CD4-positive, alpha-beta T cell (primary cell): ENCODE measurements at places on chromosomes 6 and 20. TPM values are rescaled to one million over a fixed set of nuclear protein-coding genes. Genes with fewer than 3 reads are reported as not detected.
A peak's percentile ranks its signal among the peaks of the same experiment; 100 is the strongest.

DNA sequence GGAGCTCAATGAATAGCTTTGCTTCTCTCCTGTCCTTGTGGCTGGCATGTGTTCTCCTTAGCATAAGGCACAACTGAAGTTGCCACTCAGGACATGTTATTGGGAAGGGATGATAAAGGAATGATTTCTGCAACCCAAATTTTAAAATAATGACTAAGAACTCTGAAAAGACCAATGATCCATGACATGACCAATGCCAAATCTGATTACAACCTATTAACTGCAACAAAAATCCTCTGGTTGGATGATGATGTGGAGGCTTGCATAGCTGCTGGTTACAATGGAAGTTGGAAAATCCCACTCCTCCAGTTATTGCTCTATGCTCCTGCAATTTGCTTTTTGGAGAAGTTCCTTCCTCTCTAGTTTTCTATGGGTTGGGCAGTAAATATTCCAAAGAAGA lies 63.4 kb upstream of the FBXL4 start:
- peaks cover 4% of the 10 kb centered on the region for H3K27me3 ChIP-seq
- DNase-seq, result no peak
- no peaks in the 10 kb centered on the region for H3K36me3 ChIP-seq
- no peaks in the 10 kb centered on the region for H3K4me1 ChIP-seq
- H3K4me3 ChIP-seq, result no peak overlapping the region

- H3K36me3 ChIP-seq, result no peaks in the 10 kb centered on the region
- H3K4me1 ChIP-seq, result no peaks in the 10 kb centered on the region
- no peak overlapping the region for H3K4me3 ChIP-seq
These were observed 9.7 kb upstream of the CD40 start for GRCh38 chr20:46108435-46108841.

GRCh38 chr6:88220493-88220892 lies 54.3 kb upstream of the CNR1 start:
- DNase-seq, result no peak
- no peak overlapping the region for H3K27ac ChIP-seq
- no peaks in the 10 kb centered on the region for H3K36me3 ChIP-seq
- H3K4me3 ChIP-seq, result no peak overlapping the region

DNA sequence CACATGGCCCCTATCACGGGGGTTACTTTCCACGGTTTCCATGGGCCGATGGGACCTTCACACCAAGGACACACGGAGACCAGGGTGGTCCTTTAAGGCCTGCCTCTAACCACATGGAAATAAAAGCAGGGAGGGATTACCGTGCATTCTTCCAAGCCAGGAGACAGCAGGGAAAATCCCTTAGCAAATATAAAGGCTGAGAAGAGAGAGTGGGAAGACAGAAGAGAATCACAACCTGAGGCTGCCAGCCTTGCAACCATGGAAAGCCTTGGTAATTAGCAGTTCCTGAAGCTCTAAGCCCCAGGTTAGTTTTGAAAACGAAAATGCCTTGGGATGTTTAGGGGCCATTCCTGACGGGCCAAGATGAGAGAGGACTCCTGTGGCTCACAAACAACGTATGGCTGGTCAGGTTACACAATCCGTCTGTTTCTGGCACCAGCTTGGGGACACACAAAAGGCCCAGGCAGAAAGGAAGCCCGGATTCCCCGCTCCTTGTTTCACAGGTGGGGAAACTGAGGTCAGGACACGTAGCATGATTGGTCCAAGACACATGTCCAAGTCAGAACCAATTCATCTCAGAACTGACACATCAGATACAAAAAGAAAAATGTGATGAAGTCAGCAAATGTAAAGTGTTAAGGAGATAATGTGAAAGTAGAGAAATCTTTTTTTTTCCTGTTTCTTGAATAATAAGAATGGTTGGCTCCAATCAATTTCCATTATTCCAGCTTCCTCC lies 2.8 kb downstream of the PREX1 start:
- H3K27me3 ChIP-seq, result no peaks in the 10 kb centered on the region
- H3K27ac ChIP-seq, result peak overlapping the region; percentile 63
- peaks cover 5% of the 10 kb centered on the region for H3K36me3 ChIP-seq
- H3K4me1 ChIP-seq, result peaks cover 59% of the 10 kb centered on the region

Gene TMEM14C
- 14.4 TPM for total RNA-seq

GRCh38 chr6:116866281-116866871 lies 10.7 kb upstream of the RFX6 start:
- H3K36me3 ChIP-seq, result no peaks in the 10 kb centered on the region
- H3K27ac ChIP-seq, result no peak overlapping the region
- no peaks in the 10 kb centered on the region for H3K4me1 ChIP-seq
- H3K27me3 ChIP-seq, result no peaks in the 10 kb centered on the region

- DNase-seq, result no peak
- H3K4me3 ChIP-seq, result no peak overlapping the region
- H3K36me3 ChIP-seq, result no peaks in the 10 kb centered on the region
- H3K27ac ChIP-seq, result no peak overlapping the region
- H3K27me3 ChIP-seq, result no peaks in the 10 kb centered on the region
These were observed 439.0 kb upstream of the JAG1 start for GRCh38 chr20:11112832-11113231.

GRCh38 chr6:119012521-119012920 lies 65.9 kb downstream of the FAM184A start:
- no peak overlapping the region for H3K27ac ChIP-seq
- H3K36me3 ChIP-seq, result peaks cover 4% of the 10 kb centered on the region
- no peak overlapping the region for H3K4me3 ChIP-seq

DNA sequence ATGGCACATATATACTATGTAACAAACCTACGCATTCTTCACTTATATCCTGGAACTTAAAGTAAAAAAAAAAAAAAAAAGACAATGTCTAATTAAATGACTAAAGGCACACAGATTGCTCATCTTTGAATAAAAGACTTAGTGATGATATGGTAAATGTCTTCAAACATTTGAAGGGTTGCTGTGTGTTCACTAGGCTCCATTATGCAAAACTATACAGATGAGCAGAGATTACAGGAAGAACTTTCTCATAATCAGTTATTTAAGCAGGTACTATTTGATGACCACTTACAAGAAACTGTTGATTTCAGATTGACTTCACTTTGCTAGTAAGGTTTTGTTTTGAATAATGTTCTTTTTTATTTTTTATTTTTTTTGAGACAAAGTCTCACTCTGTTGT lies 34.4 kb downstream of the DNAH8 start:
- H3K4me1 ChIP-seq, result no peaks in the 10 kb centered on the region
- no peaks in the 10 kb centered on the region for H3K36me3 ChIP-seq
- H3K27me3 ChIP-seq, result peaks cover 14% of the 10 kb centered on the region
- no peak overlapping the region for H3K27ac ChIP-seq
- H3K4me3 ChIP-seq, result no peak overlapping the region

DNA sequence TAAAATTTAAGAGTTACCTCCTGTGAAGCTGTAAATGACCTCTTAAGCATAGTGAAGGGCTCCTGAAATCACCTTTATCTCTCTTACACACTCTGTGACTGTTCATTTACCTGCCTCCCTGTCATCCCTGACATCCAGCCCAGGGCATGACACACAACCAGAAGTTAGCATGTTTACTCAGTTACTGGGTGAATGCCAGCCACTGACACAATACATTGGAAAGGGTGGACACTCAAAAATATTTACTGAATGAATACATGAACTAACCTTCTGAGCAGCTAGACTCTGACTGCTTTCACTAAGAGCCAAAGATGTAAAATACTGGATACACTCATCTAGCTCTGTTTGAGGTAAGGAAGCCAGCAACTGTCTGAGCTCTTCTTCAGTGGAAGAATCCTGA lies 25.3 kb downstream of the SERAC1 start:
- H3K27me3 ChIP-seq, result no peaks in the 10 kb centered on the region
- H3K27ac ChIP-seq, result no peak overlapping the region
- no peak for DNase-seq

- H3K4me3 ChIP-seq, result no peak overlapping the region
- no peak overlapping the region for H3K27ac ChIP-seq
- H3K4me1 ChIP-seq, result no peaks in the 10 kb centered on the region
These were observed 54.2 kb downstream of the ROS1 start for GRCh38 chr6:117371492-117371891.

- no peak overlapping the region for H3K4me3 ChIP-seq
- no peak overlapping the region for H3K27ac ChIP-seq
- H3K4me1 ChIP-seq, result no peaks in the 10 kb centered on the region
These were observed 81.1 kb downstream of the PLCG1 start for GRCh38 chr20:41218466-41218865.

Gene SCAF8
- 82.6 TPM for total RNA-seq

DNA sequence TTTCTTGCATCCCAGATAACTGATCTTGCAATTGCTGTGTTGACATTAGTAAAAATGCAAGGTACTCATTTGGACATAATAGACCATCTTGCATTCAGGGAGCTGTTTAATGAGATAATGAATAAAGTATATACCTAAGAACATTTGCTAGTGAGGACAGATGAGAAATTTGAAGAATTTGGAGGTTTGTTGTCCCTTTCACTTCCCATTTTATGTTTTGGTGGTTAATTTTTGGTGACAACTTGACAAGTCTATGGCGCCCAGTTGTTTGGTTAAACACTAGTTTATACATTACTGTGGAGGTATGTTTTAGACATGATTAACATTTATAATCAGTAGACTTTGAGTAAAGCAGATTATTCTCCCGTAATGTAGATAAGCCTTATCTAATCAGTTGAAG lies 300.2 kb upstream of the SYNCRIP start:
- H3K27me3 ChIP-seq, result no peaks in the 10 kb centered on the region
- H3K4me3 ChIP-seq, result no peak overlapping the region
- H3K4me1 ChIP-seq, result no peaks in the 10 kb centered on the region
- no peaks in the 10 kb centered on the region for H3K36me3 ChIP-seq

DNA sequence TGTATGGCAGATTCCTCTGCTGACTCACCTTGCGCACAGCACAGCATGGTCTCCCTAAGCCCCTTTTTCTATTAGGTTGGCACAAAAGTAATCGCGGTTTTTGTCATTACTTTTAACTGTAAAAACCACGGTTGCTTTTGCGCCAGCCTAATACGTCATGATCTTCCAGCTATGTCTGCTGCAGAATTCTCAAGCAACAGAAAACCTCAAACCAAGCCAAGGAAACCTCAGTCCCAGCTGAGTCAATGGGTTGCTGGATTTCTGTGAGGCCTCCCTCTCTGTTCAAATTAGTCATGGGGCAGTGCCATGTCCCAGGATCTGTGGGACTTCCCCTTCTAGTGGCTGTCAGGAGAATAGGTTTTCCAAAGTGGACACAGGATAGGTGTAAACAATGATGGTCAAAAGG lies 15.7 kb upstream of the ENPP1 start:
- no peaks in the 10 kb centered on the region for H3K4me1 ChIP-seq
- peaks cover 4% of the 10 kb centered on the region for H3K27me3 ChIP-seq
- H3K36me3 ChIP-seq, result no peaks in the 10 kb centered on the region
- no peak overlapping the region for H3K27ac ChIP-seq
- H3K4me3 ChIP-seq, result no peak overlapping the region

Gene ZNFX1
- 51.6 TPM for total RNA-seq

DNA sequence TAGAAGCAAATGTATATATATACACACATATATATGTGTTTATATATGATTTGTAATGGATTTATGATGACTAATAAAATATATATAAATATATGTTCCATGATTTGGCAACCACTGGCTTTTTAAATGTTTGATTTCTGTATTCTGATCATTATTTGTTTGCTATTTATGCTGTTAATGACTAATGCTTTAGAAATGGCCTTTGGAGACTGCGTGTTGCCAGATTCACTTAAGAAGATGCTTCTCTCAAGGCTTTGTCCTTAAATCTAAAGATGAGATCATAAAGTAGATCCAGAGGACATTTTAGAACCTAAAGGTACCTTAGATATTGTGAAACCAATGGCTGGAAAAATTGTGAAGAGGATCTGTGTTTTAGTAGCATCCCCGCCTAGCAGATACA lies 116.0 kb upstream of the SUPT3H start:
- peaks cover 19% of the 10 kb centered on the region for H3K36me3 ChIP-seq
- H3K4me3 ChIP-seq, result no peak overlapping the region
- DNase-seq, result no peak
- no peaks in the 10 kb centered on the region for H3K27me3 ChIP-seq

GRCh38 chr20:57410924-57411323 lies 19.7 kb downstream of the RBM38 start:
- DNase-seq, result no peak
- H3K4me3 ChIP-seq, result no peak overlapping the region
- H3K4me1 ChIP-seq, result peaks cover 24% of the 10 kb centered on the region
- H3K27me3 ChIP-seq, result no peaks in the 10 kb centered on the region

Gene FAM184A
- 2.9 TPM for total RNA-seq

- no peak for DNase-seq
- peaks cover 3% of the 10 kb centered on the region for H3K4me1 ChIP-seq
- no peaks in the 10 kb centered on the region for H3K27me3 ChIP-seq
- H3K36me3 ChIP-seq, result no peaks in the 10 kb centered on the region
- H3K4me3 ChIP-seq, result no peak overlapping the region
- no peak overlapping the region for H3K27ac ChIP-seq
These were observed 47.8 kb upstream of the PKHD1 start for GRCh38 chr6:52135217-52135616.

GRCh38 chr6:131868836-131869235 lies 61.0 kb downstream of the ENPP1 start:
- no peak overlapping the region for H3K27ac ChIP-seq
- no peak overlapping the region for H3K4me3 ChIP-seq
- DNase-seq, result no peak
- no peaks in the 10 kb centered on the region for H3K27me3 ChIP-seq

Gene CALHM6
- 3.0 TPM for total RNA-seq

DNA sequence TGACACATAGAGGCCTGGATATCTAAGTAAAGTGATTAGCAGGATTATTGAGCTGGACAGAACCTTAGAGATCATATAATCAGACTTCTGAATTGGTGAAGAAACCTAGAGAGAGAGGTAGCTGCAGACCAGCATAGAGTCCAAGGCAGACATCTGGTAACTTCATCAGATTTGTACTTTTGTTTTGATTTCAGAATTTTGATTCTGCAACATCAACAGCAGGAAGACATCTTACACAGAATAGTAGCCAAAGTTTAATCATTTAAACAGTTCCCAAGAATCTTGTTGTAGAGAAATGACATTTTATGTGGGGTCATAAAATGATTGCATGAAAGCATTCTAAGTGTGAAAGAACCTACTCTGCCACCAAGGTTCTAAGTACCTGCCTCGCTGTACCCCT lies 39.4 kb downstream of the RPRD1B start:
- no peaks in the 10 kb centered on the region for H3K27me3 ChIP-seq
- no peak overlapping the region for H3K27ac ChIP-seq
- peaks cover 3% of the 10 kb centered on the region for H3K4me1 ChIP-seq
- no peak overlapping the region for H3K4me3 ChIP-seq
- peaks cover 55% of the 10 kb centered on the region for H3K36me3 ChIP-seq

Gene RAD21L1
- 0.58 TPM for total RNA-seq

DNA sequence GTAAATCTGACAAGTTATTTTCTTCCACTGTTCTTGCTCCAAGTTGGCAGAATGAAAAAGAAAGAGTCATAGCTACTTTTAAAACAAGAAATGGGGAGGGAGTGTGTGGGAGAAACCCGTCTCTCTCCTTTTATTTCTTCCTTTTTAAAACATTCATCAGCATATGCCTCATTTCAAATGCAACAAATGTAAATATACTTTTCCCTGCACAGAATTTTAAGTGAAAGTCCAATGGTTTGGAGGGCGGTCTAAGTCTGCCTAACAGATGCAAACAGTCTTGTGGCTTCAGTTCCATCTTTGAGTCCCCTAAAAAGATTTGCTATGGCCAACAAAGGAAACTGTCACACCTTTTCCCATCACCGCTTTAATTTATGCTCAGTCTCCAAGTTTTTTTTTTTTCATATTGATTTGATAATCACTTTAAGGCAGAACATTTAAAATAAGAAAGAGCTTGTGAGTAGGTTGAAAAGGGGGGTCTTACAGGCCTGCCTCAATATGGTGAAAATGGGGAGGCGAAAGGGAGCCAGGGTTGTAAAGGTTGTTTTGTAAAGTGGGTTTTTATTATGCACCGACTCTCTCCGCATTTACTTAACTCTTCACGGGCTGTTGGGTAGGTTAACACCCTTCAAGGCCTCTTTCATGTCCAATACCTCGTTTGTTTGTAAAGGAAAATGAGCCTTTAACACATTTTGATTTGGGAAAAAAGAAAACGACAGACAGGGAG lies 4.6 kb downstream of the TFAP2D start:
- no peak overlapping the region for H3K27ac ChIP-seq
- no peaks in the 10 kb centered on the region for H3K4me1 ChIP-seq
- H3K4me3 ChIP-seq, result no peak overlapping the region
- peaks cover 61% of the 10 kb centered on the region for H3K27me3 ChIP-seq
- no peaks in the 10 kb centered on the region for H3K36me3 ChIP-seq

Gene FITM2
- 3.2 TPM for total RNA-seq
